ENCODE measurements at places on chromosomes 5 and 9.

- DNase-seq, result no peak
Observed at GRCh38 chr5:93658044-93658443, 75.0 kb downstream of the NR2F1 start.

DNA sequence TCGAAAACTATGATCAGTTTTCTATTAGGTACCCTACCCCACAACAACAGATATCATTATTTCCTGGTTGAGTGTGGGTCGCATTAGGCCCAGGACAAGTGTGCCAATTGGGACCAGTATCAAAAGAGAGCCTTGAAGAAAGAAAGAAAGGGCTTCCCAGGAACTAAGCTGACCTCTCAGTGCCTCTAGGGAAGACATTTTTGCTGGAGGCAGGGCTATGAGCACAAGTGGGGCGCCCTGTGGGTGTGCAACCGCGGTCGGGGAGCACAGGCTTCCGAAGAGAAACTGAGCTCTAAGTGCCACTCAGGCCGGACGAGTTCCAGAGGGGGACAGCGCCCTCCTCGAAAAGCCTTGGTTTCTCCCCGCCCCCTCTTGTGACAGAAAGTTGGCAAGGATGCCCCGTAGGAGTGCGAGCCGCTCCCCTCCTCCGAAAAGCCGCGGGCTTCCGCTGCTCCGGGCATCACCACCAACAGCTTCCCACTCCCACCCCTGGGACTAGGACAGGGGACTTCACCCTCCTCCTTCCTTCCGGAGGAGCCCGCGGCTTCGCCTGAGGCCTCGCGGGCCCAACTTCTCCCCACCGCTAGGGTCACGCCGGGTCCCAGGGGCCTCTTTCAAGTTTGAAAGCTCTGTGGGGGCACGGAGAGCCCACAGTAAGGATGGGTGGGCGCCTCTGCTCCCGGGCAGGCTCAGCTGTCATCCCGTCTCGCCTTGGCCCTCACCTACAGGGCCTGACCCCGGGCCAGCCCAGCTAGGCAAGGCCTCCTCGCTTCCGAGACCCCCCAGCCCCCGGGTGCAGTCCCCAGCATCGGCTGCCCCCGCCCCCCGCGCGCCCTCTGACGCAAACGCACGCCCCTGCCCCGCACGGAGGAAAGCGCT, 2.0 kb downstream of the NR2F1-AS1 start:
- peak; percentile 80 for DNase-seq

DNA sequence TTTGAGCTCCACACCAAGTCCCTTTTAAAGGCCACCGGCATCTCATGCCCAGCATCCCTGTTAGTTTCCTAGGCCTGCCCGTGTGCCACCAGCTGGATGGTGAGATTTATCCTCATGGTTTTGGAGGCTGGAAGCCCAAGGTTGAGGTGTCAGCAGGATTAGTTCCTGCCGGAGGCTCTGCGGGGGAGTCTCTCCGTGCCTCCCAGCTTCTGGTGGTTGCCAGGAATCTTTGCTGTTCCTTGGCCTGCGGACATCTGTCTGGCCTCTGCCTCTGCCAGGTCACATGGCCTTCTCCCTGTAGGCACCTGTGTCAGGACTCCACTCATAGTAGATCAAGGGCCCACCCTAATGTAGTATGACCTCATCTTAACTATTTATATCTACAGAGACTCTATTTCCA, 45.4 kb downstream of the JADE2 start:
- no peak for DNase-seq

DNA sequence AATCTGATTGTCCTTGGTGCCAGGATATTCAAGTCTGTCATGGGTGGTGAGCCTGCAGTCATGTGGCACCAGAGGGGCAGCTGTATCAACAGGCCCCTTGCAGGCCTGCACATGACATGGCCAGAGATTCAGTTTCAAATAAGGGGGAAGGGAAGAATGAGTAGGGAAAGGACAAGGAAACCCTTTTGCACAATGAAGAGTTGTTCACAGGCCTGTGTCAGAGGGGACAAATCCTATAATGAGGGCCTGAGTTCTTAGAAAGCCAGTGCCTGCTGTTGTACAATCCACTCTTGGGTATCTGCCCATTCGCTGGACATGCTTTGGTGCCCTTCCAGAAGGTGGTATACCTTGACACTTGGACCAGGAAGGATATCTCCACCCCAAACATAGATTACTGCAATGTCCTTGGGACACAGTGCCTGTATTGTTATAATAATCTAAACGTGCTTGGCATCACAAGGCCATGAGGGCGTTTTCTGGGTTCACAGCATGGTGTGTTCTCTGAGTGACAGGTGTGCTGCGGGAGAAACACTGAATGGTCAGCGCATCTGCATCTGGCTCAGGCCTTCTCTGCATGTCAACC, 1.9 kb upstream of the TMEM171 start:
- DNase-seq, result no peak

DNA sequence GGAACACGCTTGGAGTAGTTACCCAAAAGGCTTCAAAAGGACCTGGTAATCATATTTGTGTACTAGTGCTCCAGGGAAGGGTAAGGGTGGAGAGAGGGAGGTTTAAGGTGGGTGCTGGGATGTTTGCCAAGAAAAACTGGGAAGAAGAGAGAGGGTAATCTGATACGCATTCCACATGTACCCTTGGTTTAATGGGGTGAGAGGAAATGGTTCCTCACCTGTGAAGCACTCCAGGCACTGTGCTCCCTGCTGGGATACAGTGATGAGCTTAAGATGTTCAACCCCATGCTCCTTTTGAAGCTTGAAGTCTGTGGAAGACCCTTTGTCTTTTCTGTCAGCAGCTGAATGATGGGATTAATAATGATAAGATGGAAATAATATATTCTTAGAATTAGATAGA, 98.4 kb downstream of the COX7C start:
- no peak for DNase-seq

DNA sequence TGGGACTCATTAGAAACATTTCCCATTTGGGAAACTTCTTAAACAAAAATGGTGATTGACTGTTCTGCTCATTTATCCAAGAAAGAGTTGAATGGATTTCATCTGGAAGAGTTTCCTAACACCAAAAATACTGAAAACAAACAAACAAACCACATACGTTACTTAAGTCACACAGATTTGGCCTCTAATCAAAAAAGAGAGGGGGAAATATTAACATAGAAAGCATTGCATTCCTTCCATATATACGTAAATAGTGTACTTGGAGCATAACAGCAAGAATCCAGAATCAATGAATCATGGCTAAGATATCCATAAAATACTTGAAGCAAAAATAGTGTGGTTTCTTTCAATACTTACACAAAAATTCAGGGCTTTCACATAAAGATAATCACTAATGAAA, 189.8 kb upstream of the MAP3K1 start:
- DNase-seq, result no peak

- DNase-seq, result no peak
Observed at GRCh38 chr5:172903790-172904189, 55.4 kb upstream of the RPL26L1 start.

GRCh38 chr5:146301626-146302025, 37.0 kb upstream of the POU4F3 start:
- DNase-seq, result no peak

DNA sequence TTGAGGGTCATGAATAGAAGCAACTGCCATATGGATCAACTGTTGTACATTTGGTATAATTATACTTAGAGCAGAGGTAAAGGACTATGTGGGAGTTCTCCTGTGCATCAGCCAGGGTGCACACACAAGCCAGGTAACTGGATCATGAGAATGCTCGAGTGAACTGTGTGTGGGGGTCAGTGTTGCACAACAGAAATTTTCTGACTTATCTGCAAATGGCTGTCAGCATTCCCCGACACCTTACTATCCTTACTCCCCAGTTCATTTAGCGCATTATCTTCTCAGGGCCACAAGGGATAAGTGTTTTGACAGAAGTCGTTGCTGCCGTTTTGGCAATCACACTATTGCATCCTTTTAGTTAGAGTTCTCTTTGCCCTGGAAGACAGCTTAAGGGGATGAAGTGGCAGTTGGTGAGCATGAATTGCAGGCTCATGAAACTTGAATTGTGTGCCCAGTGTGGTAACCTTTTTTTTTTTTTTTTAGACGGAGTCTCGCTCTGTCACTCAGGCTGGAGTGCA, 1.7 kb downstream of the CANX start:
- DNase-seq, result no peak

DNA sequence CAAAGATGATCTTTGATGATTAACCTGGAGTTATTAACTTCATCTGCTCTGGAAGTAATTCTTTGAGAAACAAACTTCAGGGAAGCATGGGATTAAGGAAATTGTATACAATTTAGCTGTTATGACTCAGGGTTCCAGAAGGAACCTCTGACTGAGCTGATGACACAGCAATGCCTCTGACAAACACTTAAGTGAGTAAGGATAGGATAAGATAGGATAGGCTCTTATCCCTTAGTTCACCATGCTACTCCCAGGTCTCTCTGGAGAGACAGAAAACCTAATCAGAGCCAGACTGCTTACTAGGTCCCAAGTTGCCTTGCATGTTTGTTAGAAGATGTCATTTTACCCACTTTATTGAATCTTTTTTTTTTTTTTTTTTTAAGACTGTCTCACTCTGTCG, 12.6 kb upstream of the TMEM38B start:
- no peak for DNase-seq

GRCh38 chr5:43051684-43052083, 11.6 kb upstream of the ANXA2R start:
- DNase-seq, result no peak

- DNase-seq, result no peak
Observed at GRCh38 chr5:40738502-40738901, 17.3 kb downstream of the TTC33 start.

Measured in ecto neural progenitor cell (in vitro differentiated cells).